ENCODE measurements at places on chromosomes 16 and 17. TPM values are rescaled to one million over a fixed set of nuclear protein-coding genes. Genes with fewer than 3 reads are reported as not detected.

- peak; percentile 62 for DNase-seq
Observed at GRCh38 chr17:17119533-17119932, 77.3 kb downstream of the MPRIP start.

DNA sequence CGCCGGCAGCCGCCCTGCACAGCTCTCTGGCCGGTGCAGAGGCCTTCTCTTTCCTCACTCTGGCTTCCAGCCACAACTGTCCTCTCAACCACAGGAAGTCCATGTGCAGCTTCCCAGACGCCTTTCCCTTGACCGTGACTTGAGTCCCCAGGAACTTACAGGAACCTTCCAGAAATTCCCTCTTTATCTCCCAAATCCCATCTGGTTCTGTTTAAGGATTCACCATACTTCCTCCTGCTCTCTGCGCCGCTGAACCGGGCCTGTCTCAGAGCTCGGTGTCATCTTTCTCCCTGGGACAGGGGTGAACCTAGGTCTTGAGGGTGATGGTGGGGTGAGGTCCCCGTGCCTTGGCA is 65.2 kb upstream of the ZNF469 start:
- no peak for DNase-seq

- DNase-seq = peak; percentile 60
Observed at GRCh38 chr17:79749156-79749815, 18.5 kb downstream of the ENPP7 start.

- peak; percentile 94 for DNase-seq
Observed at GRCh38 chr16:10862438-10862837, 14.6 kb upstream of the CIITA start.

DNA sequence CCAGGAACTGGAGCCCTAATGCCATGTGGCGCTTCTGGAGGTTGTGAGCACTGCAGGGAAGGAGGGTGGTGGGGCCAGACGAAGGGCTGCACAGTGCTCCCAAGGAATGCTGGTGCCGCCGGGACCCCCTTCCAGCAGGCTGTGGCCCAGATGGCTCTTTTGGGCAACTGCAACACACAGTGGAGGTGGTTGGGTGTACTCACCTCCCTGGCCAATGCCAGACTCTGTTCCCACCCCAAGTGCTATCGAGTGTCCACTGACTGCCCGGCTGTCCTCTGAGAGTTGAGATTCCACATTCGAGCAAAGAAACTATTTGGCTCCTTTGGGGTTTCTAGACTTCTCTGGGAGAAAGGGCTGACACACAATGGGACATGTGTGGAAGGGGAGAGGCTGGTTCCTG is 167.9 kb downstream of the RGS9 start:
- DNase-seq = no peak

GRCh38 chr17:9242497-9242881 is 221.2 kb downstream of the NTN1 start:
- no peak for DNase-seq

FGF11 gene
- 23.8 TPM for total RNA-seq

MFAP4 gene
- total RNA-seq = 0.13 TPM

KRT28 gene
- total RNA-seq = not detected
